Heart right ventricle (tissue), 16 donors: ENCODE measurements at places on chromosomes 5 and 9.

GRCh38 chr5:134046801-134047686, 42.3 kb upstream of the VDAC1 start:
- no peaks in the 10 kb centered on the region for H3K27me3 ChIP-seq
- H3K4me3 ChIP-seq: no peak overlapping the region
- H3K27ac ChIP-seq: no peak overlapping the region
- H3K4me1 ChIP-seq: no peaks in the 10 kb centered on the region
- no peak for DNase-seq
- H3K36me3 ChIP-seq: no peaks in the 10 kb centered on the region

DNA sequence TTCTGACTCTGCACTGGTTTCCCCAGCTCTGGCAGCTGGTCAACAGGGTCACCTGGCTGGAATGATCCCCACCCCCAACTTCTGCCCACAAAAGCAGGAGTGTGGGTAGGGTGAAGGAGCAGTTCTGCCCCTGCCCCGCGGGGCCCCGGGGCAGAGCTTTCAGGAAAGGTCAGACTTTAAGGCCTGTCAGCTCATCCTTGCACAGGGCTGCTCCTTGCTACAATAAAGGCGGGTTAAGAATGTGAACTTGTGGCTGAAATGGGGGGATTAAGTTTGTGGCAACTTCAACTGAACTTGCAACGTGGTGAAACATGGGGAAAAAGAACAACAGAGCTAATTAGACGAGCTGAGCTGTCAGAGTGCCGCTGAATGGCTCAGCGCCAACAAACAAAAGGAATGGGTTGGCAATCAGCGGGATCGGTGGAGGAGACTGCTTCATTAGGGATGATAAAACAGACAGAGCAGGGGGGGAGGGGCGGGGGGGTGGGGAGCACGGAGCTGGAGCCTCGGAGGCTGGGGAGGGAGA, 50.8 kb downstream of the CRB2 start:
- H3K36me3 ChIP-seq: no peaks in the 10 kb centered on the region
- no peak overlapping the region for H3K27ac ChIP-seq
- no peak for DNase-seq
- H3K27me3 ChIP-seq: no peaks in the 10 kb centered on the region

DNA sequence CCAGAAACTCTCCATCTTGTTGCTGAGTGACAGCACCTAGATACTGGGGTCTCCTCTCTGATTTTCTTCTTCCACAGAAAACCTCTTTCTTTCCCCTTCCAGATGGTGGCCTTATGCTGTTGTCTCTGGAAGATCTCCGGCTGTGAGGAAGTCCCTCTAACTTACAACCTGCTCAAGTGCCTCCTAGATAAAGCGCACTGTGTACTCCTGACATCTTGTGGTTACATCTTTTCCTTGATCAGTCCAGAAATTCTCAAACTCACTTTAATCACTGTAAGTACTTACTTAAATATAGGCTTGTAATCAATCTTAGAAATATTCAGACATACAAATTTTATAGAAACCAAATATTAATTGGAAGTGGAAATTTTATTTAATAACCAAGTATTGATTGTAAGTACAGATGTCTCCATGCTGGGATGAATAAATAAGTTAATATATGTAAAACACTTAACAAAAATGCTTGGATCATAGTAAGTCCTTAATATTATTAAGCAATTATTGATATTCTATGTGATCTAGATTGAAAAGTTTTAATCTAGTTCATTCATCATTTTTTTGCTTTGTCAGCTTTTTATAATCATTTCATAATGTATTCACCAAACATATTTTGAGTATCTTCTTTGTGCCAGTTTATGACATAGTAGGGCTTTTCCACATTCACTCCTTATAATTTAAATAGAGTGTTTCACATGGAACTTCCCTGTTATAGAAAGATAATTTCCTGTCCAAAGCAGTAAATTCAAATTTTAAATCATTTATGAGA, 1381.4 kb upstream of the CDH6 start:
- H3K36me3 ChIP-seq: no peaks in the 10 kb centered on the region
- no peak overlapping the region for H3K4me3 ChIP-seq
- no peaks in the 10 kb centered on the region for H3K4me1 ChIP-seq
- no peak overlapping the region for H3K27ac ChIP-seq

DNA sequence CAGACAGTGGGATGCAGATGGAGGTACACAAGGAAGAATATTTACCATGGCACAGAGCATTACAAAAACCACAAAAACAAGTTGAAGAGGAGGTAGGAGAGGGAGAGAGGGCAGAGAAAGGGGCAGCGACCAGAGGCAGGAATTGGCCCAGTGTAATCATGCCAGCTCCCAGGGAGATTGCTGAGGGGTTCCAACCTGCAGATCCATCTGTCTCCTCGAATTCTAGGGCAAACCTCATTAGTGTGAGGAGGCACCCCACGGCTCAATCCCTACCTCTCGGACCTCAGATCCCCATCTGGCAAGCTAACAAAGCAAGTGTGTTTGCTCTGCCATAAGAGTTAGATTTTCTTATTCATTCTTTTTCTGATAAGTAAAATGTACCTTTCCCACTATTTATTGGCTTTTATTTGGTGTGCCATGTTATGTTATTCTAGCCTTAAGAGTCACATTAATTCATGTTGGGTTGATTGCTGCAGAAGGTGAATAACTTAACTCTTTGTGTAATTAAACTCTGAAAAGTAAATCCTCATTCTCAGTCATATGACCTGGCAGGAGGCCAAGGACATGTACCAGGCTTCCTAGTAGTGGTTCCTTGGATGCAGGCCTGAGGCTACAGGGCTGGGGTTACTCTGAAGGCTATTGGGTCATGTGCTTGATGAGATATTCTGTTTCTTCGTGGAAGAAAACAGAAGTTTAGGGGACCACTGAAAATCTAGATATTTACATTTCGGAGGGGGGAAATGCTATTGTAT, 315.2 kb upstream of the ATP10B start:
- H3K27ac ChIP-seq: no peak overlapping the region
- no peaks in the 10 kb centered on the region for H3K36me3 ChIP-seq
- no peak overlapping the region for H3K4me3 ChIP-seq
- H3K27me3 ChIP-seq: no peaks in the 10 kb centered on the region
- no peaks in the 10 kb centered on the region for H3K4me1 ChIP-seq

DNA sequence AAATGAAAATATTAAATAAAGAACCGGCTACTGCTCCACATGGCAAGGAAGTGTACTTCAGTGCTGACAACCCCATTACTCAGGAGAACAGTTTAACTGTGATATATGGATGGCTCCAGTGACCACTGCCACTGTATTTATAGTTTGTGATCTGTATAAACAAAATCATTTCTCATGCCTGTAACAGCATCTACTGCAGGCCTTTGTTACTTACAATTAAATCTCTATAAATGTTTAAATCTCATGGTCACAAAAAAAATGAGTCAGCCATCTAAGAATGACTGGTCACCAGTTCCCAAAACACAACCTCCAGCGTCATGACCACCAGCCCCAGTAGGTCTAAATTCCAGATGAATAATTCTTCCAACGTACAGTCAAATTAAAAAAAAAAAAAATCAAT, 24.6 kb downstream of the SERINC5 start:
- no peak for DNase-seq
- no peaks in the 10 kb centered on the region for H3K27me3 ChIP-seq

DNA sequence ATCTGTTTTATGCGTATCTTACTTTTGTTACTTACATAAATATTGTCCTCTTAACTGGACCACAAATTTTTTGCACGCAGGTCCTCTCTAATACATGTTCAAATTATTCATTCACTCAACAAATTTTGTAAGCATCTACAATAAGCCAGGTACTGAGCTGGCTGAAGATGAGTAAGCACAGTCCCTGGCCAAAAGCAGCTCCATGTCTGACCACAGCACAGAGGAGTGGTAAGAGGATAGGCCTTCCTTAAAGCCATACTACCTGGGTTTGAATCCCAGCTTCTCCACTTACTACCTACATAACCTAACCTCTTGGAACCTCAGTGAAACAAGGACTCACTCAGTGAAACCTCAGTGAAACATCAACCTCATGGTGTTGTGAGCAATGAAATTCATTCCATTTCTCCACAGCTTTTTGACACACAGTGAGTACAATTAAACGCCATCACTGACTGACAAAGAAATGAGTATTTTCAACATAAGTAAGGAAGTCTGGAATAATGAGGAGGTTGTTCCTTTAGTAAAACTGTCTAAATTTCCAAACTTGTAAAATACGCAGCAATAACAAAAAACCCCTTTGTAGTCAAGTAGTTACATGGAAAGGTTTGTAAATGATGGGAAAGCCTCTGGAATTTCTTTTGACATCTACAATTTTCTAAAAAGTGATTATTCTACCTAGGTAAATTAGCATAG, 15.0 kb downstream of the PTAR1 start:
- no peak overlapping the region for H3K27ac ChIP-seq
- peaks cover 26% of the 10 kb centered on the region for H3K4me1 ChIP-seq
- no peak for DNase-seq
- H3K27me3 ChIP-seq: no peaks in the 10 kb centered on the region
- H3K36me3 ChIP-seq: no peaks in the 10 kb centered on the region

- no peaks in the 10 kb centered on the region for H3K4me1 ChIP-seq
- no peak overlapping the region for H3K27ac ChIP-seq
- H3K27me3 ChIP-seq: no peaks in the 10 kb centered on the region
- no peaks in the 10 kb centered on the region for H3K36me3 ChIP-seq
- no peak overlapping the region for H3K4me3 ChIP-seq
Measured at GRCh38 chr5:134491841-134492442, 33.5 kb upstream of the JADE2 start.
